ENCODE measurements at places on chromosomes 2 and 18.
A peak's percentile ranks its signal among the peaks of the same experiment; 100 is the strongest.

DNA sequence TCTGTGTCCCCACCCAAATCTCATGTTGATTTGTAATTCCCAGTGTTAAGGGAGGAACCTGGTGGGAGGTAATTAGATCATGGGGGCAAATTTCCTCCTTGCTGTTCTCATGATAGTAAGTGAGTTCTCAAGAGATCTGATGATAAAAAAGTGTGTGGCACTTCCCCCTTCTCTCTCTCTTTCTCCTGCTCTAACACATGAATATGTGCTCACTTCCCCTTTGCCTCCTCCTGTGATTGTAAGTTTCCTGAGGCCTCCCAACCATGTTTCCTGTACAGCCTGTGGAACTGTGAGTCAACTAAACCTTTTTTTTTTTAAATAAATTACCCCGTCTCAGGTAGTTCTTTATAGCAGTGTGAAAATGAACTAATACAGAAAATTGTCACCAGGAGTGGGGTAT, 380.0 kb downstream of the MEIS1 start:
- DNase-seq: no peak

DNA sequence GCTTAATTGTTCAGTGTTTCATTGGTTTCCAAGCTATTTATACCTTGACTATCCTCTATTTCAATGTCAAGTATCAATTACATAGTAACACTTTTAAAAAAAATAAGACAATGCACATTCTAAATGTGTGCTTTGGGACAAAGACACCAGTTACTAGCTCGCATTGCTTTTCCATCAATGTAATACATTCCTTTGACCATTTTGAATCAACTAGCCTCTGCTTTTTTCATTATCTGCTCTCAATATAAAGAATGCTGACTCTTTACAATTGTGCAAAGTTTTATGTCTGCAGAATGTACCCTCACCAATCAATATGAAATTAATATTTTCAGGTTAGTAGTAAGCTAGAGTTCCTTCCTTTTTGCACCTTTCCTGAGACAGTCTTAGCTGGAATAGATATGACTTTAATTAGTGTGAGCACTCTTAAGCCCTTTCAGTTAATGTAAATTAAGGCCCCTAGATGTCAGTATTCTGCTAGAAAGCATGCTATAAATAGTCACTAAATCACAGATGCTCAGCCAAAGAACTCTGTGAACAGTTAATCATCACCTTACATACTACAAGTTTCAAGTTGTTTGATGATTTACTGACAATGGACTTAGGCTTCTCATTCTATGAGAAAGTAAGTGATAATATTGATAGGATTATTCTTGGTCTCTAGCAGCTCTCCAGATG, 413.6 kb downstream of the PTH2R start:
- DNase-seq: no peak

DNA sequence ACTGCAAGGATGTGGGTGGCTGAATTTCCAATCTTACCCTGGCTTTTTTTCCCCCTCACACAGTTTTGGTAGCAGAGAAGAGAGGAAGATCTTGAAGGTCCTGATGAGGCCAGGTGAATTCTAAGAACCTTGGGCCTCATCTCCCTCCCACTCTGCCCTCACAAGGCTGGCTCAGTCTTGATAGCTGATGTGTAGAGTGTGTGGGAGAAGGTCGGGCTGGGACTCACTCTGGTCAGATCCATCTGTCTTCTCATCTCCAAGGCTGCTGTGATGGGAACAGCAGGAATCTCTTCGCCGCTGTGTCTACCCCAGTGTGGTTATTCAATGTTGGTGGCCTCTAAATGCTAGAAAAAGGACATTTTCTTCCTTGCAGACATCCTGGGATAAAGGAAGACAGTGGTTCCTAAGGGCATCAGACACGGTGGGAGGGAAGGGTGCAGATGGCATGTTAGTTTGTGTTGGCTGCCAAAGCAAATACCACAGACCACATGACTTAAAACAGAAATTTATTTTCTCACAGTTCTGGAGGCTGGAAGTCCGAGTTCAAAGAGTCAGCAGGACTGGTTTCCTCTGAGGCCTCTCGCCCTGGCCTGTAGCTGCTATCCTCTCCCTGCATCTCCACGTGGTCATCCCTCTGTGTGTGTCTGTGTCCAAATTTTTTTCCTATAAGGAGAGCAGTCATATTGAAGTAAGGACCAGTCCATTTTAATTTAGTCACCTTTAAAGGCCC, 37.6 kb upstream of the MGAT4A start:
- DNase-seq: peak; percentile 46

GRCh38 chr2:233764264-233764663, 4.2 kb downstream of the UGT1A1 start:
- DNase-seq: no peak

- DNase-seq: no peak
Observed at GRCh38 chr2:191171286-191171685, 20.5 kb upstream of the STAT4 start.

DNA sequence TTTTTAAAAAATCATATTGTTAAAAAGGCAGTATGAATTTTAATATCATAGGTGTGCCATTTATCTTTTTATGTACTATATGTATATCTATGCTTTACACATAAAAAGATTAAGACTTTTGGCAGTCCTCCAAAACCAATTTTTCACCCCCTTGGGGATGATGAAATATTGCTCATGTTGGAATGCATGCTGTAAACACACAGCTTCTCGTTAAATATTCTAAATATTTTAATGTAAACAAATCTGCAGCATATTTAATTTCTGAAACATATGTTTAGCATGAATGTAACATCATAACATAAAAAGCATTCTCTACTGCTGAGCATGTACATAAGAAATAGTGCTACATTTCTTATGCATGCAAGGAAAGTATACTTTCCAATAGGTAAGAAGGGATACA, 484.3 kb upstream of the LRATD1 start:
- no peak for DNase-seq

All from stimulated activated naive CD8-positive, alpha-beta T cell treated with anti-CD3 and anti-CD28 coated beads, Interleukin-15, Interleukin-2, amounts not matched to agents 100 U/mL and 50 U/mL, for 24 hours (primary cell).